ENCODE measurements at places on chromosomes 7 and 10. TPM values are rescaled to one million over a fixed set of nuclear protein-coding genes. Genes with fewer than 3 reads are reported as not detected.

- no peak for DNase-seq
Measured at GRCh38 chr7:70044525-70044924, 446.2 kb downstream of the AUTS2 start.

DNA sequence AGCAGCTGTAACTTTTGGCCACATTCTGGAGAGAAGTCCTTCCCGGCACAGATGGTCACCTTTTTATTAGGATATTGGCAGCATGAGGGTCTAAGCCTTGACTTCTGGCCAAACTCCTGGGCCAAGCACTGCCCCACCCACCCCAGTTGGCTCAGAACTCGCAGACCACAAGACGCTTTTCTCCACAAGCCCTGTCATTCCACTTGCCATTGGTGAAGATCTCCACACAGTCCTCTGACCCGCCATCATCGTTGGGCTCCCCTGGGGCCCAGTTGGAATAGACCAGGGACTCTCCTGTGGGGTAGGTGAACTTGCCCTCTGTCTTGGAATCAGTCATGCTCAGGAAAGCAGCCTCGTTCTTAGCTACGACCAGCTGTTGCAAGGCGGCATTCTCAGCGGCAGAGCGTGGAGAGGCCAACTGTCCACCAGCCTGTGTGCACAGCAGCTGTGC is 11.2 kb downstream of the SFTPD start:
- DNase-seq: peak; percentile 9

DNA sequence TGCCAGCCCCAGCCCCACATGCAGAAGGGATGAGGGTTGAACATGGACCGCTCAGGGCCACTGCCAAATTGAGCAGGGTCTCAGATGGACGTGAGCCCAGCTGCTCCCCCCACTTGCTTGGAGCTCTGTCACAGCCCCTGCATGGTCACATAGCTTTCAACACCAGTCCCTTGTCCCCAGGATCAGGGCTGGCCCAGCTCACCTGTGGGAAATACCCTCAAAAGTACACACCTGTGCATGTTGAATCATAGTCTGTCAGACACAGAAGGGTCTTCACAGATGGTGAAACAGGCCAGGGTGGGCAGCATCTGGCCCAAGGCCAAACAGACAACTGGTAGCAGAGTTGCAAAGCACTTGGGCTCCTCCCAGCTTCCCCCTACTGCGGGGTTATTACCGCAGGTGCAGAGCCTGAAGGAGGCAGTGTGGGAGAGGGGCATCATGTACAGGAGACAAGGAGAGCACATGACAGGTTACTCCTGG is 77.6 kb upstream of the UNC5B start:
- peak; percentile 44 for DNase-seq

- DNase-seq: no peak
Measured at GRCh38 chr10:44993922-44994751, 6.6 kb upstream of the ZNF22 start.

GRCh38 chr7:6271694-6272440 is 557 bp downstream of the CYTH3 start:
- no peak for DNase-seq

- no peak for DNase-seq
Measured at GRCh38 chr7:37083311-37084096, 359.2 kb upstream of the AOAH start.

Gene TMEM254
- 20.3 TPM for total RNA-seq

Gene ITIH5
- total RNA-seq: 1.1 TPM

DNA sequence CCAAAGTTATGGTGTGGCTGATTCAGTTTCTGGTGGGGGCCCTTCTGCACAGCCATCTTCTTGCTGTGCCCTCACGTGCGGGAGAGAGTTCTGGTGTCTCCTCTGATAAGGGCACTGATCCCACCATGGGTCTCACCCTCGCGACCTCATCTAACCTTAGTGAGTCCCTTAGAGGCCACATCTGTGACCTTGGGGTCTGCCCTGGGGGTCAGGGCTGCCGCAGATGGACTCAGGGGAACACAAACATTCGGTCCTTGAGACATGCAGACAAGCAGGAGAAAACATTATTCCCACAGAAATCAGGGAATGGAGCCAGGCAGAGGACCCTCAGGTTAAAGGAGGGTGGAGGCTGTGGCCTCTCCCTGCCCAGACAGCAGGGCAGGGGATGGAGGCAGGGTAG is 177.9 kb downstream of the DNAJB6 start:
- DNase-seq: no peak

DNA sequence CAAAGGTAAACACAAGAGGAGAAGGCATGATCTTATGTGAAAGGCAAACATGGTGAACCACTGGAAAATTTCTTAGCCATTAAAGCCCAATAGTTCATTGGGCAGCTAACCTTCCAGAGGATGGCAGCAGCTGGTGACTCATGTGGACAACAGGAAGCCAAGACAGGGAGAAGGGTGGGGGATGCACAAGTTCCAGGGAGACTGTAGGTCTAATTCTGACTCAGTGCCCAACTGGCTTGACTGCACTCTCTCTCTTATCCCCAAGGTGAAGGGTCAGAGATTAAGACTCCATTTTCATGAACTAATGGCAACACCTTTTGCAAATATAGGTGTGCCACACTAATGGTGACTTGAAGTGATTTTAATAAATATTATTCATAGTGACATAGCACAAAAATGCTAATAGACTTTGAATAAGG is 47.9 kb upstream of the SLC35B4 start:
- no peak for DNase-seq

DNA sequence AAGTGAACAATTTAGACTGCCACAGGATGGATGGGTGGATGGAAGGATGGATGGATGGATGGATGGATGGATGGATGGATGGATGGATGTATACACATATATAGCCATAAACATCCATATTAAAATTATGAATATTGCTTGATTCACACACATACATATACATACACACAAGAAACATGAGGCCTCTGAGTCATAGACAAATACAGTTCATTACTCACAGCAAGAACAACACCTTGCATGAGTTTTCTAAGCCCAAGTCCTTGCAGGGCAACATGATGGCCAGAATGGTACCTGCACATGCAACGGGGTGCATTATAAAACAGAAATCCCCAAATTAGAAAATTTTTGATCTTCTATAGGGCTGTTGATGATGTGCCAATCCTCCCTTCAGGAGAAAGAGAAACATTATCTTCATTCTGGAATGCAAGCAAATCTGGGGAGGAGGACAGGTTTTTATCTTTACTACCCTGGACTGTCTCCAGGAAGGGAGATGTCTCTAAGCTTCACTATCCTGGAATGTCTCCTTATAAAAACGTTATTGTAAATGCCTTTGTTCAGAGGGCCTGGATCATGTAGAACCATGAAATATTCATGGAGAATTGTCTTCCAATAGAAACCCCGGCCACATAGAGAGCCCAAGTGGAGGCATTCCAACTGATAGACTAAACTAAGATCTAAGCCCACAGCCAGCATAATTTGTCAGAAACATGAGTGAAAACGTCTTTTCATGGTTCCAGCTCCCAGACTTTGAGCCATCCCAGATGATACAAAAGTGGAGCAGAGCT is 238.6 kb upstream of the LRRN3 start:
- DNase-seq: no peak

Gene C10orf105
- 0.26 TPM for total RNA-seq

DNA sequence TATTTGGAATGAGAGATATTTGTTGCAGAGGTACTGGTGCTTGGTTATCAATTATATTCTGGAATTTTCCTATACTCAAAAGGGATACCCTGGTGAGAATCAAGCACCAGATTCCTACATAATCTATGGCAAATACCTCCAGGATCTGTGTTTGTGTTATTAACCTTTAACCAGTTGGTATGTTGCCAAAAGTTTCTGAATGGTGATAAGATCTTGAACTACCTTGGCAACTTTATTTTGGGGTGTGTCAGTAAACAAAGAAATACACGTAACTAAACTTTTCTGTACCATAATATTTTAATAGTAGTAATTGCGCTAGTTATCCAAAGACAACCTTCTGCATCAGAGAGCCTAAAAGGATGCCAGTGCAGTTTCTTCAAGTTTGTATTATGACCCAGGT is 13.4 kb downstream of the SCIN start:
- no peak for DNase-seq

DNA sequence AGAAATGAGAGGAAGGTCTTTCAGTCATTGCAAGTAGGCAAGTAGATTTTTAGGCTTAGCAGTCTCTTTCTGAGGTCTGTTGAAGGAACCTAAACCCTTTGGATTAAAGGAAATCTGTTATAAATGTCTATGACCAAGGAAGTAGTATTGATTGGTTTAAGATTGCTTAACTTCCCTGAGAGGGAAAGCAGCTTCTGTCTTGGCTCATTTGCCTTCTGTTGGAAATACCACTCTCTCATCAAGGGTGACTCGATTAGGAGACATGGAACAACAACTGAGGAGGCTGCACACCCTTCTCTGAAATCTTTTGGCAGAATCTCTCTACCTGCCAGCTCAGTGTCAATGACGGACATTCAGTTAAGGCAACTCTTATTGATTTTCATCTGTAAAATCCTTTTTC is 282.9 kb downstream of the PRKG1 start:
- no peak for DNase-seq

- no peak for DNase-seq
Measured at GRCh38 chr7:424961-425793, 94.5 kb downstream of the PDGFA start.

- DNase-seq: no peak
Measured at GRCh38 chr10:110651044-110651958, 7.2 kb downstream of the RBM20 start.

Data from H9 (cell line).